GM13976 (cell line): ENCODE measurements at places on chromosomes 2 and 18.

GRCh38 chr2:133097666-133098065 is 427.7 kb upstream of the LYPD1 start:
- no peak for DNase-seq

GRCh38 chr2:26178746-26179436 is 6.0 kb downstream of the GAREM2 start:
- no peak for DNase-seq

DNA sequence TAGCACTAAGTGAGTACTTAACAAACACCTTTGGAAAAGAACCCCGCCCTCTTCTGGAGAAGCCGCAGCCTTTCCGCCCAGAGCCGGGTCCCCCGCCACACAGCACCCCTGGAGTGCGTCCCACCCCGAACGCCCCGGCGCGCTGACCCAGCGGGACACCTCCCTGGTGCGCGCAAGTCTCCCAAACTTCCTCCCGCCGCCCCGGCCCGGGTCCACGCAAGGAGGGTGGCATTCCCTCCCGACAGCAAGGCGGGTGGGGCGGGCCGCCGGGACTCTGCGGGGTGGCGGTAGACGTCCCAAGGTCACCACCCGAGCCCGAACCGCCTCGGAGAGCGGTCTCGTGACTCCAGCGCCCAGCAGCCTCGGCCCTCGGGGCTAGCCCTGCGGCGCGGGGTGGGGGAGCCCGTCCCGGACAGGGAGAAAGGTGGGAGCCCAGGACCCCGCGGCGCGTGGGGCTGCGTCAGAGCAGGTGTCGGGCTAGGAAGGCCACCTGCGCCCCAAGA is 598 bp downstream of the CCDC93 start:
- peak; percentile 70 for DNase-seq

- DNase-seq = peak; percentile 81
Observed at GRCh38 chr2:42089340-42089925, 41.6 kb downstream of the PKDCC start.

- no peak for DNase-seq
Observed at GRCh38 chr2:203891474-203891873, 23.9 kb downstream of the CTLA4 start.

GRCh38 chr2:54030396-54030741 is 59.6 kb upstream of the PSME4 start:
- DNase-seq = no peak

DNA sequence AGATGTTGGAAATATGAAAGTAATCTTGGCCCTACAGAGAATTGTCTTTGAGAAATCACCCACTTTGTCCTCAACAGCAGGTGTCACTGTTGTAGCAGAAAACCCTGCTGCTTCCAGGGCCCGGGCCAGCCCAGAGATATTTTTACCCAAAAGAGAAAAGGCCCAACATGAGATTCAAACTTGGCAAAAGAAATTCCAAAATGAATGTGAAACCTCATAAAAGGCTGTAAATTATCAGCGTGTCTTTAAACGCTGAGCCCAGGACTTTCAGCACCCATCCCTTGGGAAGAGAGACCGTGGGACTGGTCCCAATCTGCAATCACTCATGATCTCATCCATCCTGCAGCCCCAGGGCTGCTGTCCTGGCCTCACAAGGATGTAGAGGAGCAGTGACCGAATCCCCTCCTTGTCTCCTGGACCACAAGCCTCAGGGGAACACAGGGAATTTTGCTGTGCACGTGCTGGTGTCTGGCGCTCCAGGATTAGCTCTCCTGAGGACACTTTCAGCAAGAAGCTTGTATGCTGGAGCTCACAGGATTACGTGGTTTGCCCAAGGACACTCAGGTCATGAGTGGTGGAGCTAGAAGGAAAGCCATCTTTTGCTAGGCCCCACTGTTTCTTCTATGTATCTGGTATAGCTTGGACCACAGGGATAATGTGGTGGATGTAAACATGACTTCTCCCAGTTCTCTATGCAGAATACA is 202.1 kb downstream of the RNF144A start:
- DNase-seq = no peak

GRCh38 chr18:58860747-58861231 is 3.9 kb upstream of the ZNF532 start:
- DNase-seq = no peak

GRCh38 chr2:43872151-43872550 is 33.4 kb downstream of the ABCG8 start:
- no peak for DNase-seq

DNA sequence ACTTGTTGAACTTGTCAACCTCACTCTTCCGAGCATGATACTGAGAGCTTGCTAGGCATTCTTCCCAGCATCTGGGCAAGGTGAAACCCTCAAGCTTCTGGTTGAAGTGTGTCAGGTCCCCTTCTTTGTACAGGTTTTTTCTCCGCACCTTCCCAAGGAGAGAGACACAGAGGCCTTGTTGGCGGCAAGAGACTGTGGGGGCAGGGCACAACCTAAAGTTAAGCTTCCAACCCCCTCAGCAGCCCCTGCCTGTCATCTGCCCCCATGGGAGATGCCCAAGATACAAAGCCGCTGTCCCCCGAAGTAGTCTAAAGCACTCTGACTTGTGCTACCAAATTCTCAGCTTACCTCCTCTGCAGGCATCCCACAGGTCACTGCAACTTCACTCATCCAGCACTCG is 64.9 kb downstream of the XDH start:
- DNase-seq = no peak
